ENCODE measurements at places on chromosomes 12 and 14. TPM values are rescaled to one million over a fixed set of nuclear protein-coding genes. Genes with fewer than 3 reads are reported as not detected.

DNA sequence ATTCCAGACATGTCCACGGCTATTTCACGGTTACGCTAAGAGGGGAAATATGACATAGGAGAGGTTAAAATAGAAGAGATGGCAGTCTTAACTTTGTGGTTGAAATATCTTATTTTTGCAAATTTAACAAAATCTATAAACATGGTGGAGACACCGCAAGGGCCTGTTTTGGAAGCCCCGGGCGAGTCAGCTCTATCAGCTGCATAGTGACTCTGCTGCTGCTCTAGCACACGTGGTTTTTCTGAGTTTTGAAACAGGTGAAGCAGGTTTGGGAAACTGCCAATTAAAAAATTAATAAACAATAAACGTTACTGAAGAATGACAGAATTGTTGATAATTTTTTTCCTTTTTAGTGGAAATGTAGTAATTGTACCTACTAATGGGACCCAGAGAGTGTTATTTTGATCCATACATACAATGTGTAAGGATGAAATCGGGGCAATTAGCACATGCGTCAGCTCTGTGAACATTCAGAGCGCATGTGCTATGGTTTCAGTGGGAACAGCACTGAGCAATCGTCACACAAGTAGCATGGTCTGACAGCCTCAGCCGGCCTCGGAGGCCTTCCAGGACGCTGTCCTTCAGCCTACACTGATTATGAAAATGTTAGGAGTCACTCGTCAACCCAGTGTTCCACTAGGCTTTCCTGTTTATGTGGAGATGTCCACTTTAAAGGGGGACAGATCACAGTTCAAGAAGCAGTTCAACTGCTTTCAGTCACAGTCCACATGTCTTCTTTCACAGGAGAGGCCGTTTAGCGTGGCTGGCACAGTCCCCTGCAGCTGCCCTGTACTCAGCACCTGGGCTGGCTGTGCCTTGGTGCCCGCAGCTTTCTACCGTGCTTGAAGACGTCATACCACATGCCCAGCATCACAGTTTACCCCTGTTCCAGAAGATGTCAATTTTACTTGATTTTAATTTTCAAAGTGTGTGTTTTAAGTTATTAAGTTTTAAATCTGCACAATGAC, 51.8 kb downstream of the MOK start:
- no peak overlapping the region for H3K27ac ChIP-seq
- H3K27me3 ChIP-seq = no peaks in the 10 kb centered on the region
- no peak for DNase-seq
- no peaks in the 10 kb centered on the region for H3K4me1 ChIP-seq

DNA sequence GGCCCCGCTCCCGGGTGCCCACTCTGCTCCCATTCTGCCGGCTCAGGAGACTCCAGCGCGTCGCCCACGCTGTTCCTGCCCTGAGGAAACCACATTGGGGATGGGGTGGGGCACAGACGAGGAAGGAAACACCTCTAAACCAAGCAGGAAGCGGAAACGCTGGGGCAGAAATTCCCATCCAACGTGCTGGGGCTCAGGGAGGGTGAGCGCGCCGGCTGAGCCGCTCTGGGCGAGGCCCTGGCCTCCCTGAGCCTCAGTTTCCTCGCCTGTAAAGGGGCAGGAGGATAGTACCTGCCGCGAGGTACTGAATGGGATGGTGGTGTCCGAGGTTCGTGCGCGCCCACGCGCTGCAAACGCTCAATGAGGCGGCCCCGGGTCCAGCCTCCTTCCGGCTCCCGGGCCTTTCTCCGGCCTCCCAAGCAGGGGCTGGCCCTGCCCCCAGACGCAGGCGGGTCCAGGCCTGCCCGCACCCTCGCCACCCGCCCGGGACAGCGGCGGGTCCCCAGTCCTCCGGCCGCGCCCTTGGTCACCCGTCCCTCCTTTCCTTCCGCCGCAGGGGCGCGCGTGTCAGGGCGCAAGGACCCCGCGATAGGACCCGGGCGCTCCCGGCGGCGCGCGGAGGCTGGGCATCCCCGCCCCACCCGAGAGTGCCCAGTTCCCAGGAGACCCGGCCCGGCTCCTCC, 673 bp downstream of the BEGAIN start:
- H3K27me3 ChIP-seq = no peaks in the 10 kb centered on the region
- no peak for DNase-seq
- H3K27ac ChIP-seq = no peak overlapping the region

DNA sequence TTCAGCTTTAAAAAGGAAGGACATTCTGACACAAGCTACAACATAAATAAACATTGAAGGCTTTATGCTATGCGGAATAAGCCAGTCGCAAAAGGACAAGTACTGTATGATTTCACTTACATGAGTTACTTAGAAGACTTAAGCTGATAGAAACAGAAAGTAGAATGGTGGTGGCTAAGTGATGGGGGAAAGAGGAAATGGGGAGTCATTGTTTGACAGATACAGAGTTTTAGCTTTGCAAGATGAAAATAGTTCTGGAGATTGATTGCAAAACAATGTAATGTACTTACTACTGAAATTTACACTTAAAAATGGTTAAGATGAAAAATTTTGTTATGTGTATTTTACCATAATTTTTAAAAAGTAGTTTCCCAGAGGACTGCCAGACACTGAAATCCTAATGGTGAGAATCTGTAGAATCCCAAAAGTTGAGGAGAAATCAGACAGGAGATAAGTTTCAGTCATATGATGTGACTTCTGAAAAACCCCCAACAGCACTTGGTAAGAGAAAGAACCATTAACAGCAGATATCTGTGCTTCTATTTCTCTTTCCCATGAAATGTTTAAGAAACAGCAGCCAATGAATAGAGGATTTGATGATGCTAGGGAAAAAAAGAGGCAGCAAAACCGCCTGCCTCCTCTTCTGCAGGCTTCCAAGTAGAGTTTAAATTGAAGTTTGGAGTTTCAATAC, 16.6 kb upstream of the CLEC2A start:
- DNase-seq = no peak
- no peaks in the 10 kb centered on the region for H3K4me1 ChIP-seq
- no peaks in the 10 kb centered on the region for H3K27me3 ChIP-seq
- H3K27ac ChIP-seq = no peak overlapping the region
- H3K36me3 ChIP-seq = no peaks in the 10 kb centered on the region

- no peak for DNase-seq
- H3K4me3 ChIP-seq = no peak overlapping the region
- no peaks in the 10 kb centered on the region for H3K27me3 ChIP-seq
- no peaks in the 10 kb centered on the region for H3K4me1 ChIP-seq
Observed at GRCh38 chr14:89826596-89826995, 127.9 kb downstream of the EFCAB11 start.

- H3K27ac ChIP-seq = no peak overlapping the region
- H3K27me3 ChIP-seq = peaks cover 2% of the 10 kb centered on the region
- no peak overlapping the region for H3K4me3 ChIP-seq
- H3K4me1 ChIP-seq = no peaks in the 10 kb centered on the region
Observed at GRCh38 chr12:131542351-131542750, 168.5 kb upstream of the SFSWAP start.

DNA sequence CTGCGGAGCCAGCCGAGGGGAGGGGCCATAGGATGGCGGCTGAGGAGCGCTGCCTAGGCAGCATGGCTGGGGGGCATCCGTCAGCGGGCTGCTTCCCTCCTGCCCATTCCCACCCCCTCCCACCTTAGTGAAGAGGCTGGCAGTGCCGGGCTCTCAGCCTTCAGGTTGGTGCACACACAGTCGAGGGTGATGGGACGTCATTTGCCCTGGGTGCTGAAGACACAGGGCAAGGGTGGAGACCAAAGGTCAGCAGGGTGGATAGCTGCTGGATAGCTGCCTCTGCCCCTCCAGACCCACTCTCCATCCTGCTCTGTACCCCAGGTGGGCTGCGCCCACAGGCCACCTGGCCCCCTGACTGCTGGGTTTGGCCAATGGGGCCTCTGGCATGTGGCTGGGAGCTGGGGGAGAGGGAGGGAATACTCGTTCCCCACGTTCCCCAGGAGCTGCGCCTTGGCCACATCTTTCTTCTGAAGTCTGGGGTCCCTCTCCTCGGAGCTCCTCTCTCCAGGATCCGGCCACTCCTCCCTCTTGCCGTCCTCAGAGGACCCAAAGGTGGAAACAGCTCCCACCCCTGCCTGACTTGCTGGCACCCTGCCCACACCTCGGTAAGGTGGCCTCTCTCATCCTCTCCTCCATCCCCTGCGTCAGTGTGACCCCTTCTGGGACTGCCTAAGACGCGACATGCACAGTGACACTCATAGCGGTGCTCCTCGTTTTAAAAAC, 11.2 kb upstream of the CDC42BPB start:
- H3K27ac ChIP-seq = no peak overlapping the region
- peaks cover 7% of the 10 kb centered on the region for H3K4me1 ChIP-seq
- no peaks in the 10 kb centered on the region for H3K36me3 ChIP-seq
- no peak overlapping the region for H3K4me3 ChIP-seq
- DNase-seq = no peak
- H3K27me3 ChIP-seq = no peaks in the 10 kb centered on the region

DNA sequence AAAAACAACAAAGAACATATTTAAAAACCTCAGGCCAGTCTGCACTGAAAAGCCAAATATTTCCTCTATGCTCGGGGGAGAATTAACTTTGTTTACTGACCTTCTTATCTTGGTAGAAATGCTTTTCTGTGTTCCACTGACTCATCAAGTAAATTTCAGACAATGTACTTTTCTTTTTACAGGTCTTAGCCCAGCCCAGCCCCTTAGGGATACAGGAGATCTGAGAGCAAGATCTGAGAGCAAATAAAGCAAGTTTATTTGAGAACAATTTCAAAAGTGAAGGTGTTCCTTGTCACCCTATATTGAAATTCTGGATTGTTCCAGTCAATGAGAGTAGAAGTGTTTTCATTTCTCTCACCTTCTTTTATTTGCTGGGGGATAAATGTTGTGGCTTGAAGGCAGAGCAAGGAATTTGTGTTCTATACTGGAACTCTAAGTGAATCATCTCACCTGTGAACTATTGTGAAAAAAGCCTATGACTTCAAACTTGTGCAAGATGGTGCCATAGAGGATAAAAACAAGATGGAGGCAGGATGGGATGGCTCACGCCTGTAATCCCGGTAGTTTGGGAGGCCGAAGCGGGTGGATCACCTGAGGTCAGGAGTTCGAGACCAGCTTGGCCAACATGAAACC, 7.9 kb upstream of the GPRC5A start:
- peak overlapping the region; percentile 57 for H3K27ac ChIP-seq
- H3K4me3 ChIP-seq = no peak overlapping the region
- no peaks in the 10 kb centered on the region for H3K36me3 ChIP-seq

DNA sequence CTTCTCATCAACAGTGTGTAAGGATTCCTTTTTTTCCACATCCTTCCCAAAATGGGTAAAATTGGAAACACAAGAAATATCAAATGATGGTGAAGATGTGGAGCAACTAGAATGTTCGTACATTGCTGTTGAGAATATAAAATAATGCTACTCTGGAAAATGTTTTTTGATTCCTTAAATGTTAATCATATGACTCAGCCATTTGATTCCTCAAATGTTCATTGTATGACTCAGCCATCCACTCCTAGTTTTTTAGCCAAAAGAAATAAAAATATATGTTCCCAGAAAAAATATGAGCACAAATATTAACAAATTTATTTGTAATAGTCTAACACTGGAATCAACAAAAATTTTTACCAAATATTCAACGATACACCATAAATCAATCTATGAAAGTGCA, 1108.6 kb downstream of the LRFN5 start:
- no peak overlapping the region for H3K4me3 ChIP-seq
- H3K27ac ChIP-seq = no peak overlapping the region
- no peaks in the 10 kb centered on the region for H3K27me3 ChIP-seq

DNA sequence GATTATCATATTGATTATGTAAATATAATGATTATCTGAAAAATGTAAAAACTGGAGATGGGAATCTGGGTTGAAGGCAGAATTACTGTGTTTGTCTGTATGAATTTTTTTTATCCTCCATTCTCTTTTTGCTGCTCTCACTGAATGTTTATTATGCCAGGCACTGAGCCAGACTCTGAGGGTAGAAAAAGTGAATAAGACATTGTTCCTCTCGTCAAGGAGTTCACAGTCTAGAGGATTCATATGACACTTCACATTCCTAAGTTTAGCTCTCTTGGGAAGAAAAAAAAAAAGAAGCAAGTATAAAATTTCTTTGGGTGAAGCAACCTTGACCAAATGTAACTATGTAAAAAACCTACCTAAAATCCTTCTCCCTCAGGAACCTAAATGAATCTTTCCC, 120.9 kb upstream of the LMO3 start:
- H3K27me3 ChIP-seq = no peaks in the 10 kb centered on the region
- no peaks in the 10 kb centered on the region for H3K4me1 ChIP-seq
- no peaks in the 10 kb centered on the region for H3K36me3 ChIP-seq
- H3K4me3 ChIP-seq = no peak overlapping the region
- no peak for DNase-seq

DNA sequence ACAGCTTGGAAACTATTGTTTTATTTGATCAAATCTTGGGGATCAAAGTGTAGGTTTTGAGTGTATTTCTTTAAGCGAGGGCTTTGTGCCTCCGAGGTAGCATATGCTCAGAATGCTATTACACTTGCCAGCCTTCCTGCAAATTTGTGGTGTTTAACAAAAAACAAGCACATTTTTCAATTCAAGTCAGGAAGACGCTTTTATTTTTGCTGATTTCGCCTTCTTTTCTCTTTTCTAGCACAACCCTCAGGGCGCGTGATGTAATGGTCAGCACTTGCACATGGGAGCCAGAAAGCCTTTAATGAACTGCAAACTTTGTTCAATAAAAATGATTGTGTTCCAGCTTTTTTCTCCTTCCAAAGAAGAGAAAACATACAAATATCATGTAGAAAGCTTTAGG, 466.5 kb downstream of the PRKD1 start:
- no peak overlapping the region for H3K27ac ChIP-seq
- DNase-seq = no peak
- H3K27me3 ChIP-seq = peaks cover 3% of the 10 kb centered on the region
- H3K4me3 ChIP-seq = no peak overlapping the region
- H3K4me1 ChIP-seq = no peaks in the 10 kb centered on the region
- H3K36me3 ChIP-seq = no peaks in the 10 kb centered on the region

GRCh38 chr14:30223966-30224365, 296.3 kb upstream of the PRKD1 start:
- H3K36me3 ChIP-seq = no peaks in the 10 kb centered on the region
- DNase-seq = peak; percentile 74
- peaks cover 3% of the 10 kb centered on the region for H3K4me1 ChIP-seq

DNA sequence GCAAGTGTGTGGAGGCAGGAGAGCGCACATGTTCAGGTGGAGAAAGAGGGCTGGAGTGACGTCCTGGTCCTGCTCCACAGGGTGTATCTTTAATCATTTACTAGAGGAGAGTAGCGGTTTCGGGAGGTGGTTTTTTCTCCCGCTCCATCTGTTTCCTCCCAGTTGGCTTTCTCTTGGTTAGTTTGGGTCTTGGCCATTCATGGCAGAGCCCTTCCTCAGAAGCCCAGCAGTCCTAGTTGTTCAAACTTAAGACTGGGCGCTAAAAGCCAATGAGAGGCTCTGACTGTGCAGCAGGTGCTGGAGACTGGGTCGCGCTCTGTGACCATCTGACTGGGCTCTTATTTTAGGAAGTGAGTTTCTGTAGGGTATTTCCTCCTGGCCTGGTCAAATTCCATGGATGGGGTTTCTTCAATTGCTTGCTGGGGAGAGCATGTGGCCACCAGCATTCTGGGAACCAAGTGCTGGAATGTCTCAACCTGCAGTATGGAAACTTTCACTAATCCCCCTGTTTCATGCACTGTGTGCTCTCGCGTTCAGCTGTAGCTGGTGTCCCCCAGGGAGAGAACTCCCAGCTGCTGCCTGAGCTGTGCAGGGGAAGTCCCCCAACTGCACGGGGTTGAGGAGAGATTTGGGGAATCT, 27.4 kb upstream of the TSPAN9 start:
- no peaks in the 10 kb centered on the region for H3K27me3 ChIP-seq
- DNase-seq = no peak
- H3K27ac ChIP-seq = no peak overlapping the region
- H3K4me3 ChIP-seq = no peak overlapping the region

Gene CYP46A1
- total RNA-seq = 6.5 TPM

Gene SERPINA5
- 2.6 TPM for total RNA-seq

Gene MYF6
- total RNA-seq = not detected

Gene PLEK2
- 21.1 TPM for total RNA-seq

Gene HOXC6
- total RNA-seq = 1.3 TPM

Data from prostate gland (tissue), 2 donors.